Cerebellum (tissue), 4 donors: ENCODE measurements at places on chromosomes 6 and 20. TPM values are rescaled to one million over a fixed set of nuclear protein-coding genes. Genes with fewer than 3 reads are reported as not detected.

GRCh38 chr20:48002517-48002970, 217.3 kb upstream of the SULF2 start:
- DNase-seq: no peak

BCAS4 gene
- 3.4 TPM for total RNA-seq

BIRC7 gene
- total RNA-seq: not detected

GRCh38 chr6:135743476-135743875, 108.0 kb upstream of the PDE7B start:
- DNase-seq: no peak

- no peak for DNase-seq
These were observed 23.0 kb downstream of the KCNK5 start for GRCh38 chr6:39206250-39206721.

- no peak for DNase-seq
These were observed 95.4 kb upstream of the DEFB112 start for GRCh38 chr6:50145125-50145524.

GRCh38 chr20:6832811-6833210, 65.3 kb downstream of the BMP2 start:
- DNase-seq: no peak

GRCh38 chr6:16154904-16155303, 26.0 kb downstream of the MYLIP start:
- no peak for DNase-seq

DNA sequence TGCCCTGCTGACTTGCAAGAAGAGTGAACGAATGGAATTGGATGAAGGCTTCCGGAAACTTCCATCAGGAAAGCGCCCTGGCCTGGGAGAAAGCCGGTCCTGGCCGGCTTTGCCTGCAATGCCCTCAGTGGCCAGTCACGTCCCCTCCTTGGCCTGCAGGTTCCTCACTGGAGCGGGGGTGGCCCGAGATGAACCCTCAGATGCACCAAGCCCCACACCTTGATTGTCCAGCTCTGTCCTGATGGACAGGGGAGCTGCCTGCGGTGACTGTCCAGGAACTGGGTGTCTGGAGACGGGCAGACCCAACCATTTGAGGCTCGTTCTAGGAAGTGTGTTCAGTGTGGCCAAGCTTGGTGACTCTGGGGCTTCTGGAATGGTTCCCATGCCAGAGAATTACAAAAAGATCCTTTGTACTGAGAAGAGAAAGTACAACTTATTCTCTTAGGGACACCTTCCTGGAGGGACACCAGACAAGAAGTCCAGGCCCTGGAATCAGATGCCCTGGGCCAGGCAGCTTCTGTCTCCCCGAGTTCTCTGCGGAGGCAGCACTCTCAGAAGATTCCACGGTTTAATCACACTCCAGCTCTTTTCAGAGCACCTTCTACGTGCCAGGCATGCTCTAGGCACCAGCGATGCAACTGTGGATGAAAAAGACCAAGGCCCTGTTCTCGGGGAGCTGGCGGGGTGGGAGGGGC, 17.1 kb upstream of the SULF2 start:
- no peak for DNase-seq

- no peak for DNase-seq
These were observed 71.0 kb downstream of the PREP start for GRCh38 chr6:105331927-105332326.

GRCh38 chr6:119871520-119871919, 522.0 kb upstream of the MAN1A1 start:
- no peak for DNase-seq
